ENCODE measurements at places on chromosomes 12 and 14. TPM values are rescaled to one million over a fixed set of nuclear protein-coding genes. Genes with fewer than 3 reads are reported as not detected.

Gene C12orf42
- total RNA-seq, result not detected

- DNase-seq, result no peak
Observed at GRCh38 chr14:83379436-83379835, 1845.8 kb upstream of the SEL1L start.

Gene PRPH
- 2.5 TPM for total RNA-seq

- DNase-seq, result no peak
Observed at GRCh38 chr14:60514741-60515491, 6.0 kb downstream of the SIX6 start.

Gene PLA2G1B
- not detected for total RNA-seq

Gene DERA
- 25.5 TPM for total RNA-seq
